Activated CD8-positive, alpha-beta T cell treated with anti-CD3 and anti-CD28 coated beads, Interleukin-2, amount 10 ng/mL, durations not matched to agents 7 days and 5 days (primary cell): ENCODE measurements at places on chromosomes 13 and 19.
A peak's percentile ranks its signal among the peaks of the same experiment; 100 is the strongest.

GRCh38 chr19:14147797-14148605 lies 11.6 kb upstream of the ASF1B start:
- peak; percentile 67 for DNase-seq

DNA sequence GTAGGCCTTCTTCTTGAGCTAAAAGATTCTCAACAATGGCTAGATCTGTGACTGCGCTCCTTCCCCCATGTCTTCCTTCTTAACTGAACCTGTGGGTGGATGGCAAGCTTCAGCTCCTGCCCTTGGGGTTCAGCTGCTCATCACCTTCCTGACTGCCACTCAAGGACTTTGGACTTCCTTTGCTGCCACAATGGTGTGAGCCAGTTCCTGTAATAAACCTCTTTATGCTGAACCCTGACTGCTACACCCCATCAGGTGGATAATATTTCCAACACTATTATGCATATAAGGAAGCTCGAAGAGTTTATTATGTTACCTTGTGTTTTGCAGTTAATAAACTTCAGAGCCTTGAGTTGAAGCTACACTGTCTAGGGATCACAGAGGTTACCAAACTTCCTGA lies 208.9 kb upstream of the SLC10A2 start:
- no peak for DNase-seq

- no peak for DNase-seq
Observed at GRCh38 chr19:7540761-7541474, 5.4 kb downstream of the PNPLA6 start.

DNA sequence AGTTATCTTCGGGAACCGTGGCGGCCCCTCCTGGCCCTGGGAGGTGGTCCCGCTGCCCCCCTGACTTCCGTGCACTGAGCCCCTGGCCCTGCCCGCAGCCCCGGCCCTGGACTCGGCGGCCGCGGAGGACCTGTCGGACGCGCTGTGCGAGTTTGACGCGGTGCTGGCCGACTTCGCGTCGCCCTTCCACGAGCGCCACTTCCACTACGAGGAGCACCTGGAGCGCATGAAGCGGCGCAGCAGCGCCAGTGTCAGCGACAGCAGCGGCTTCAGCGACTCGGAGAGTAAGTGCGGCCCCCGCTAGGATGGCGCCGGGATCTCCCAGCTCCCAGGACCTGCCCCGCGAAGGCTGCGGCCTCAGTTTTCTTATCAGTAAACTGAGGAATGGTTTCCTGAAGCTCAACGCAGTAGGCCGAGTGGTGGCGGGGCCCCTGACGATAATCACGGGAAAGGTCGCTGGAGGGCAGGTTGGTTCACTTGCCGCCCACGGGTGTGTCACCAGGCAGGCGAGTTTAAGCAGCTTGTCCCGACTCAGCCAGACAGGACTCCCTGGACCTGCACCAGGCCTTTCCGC lies 924 bp downstream of the RGCC start:
- DNase-seq = peak; percentile 60

DNA sequence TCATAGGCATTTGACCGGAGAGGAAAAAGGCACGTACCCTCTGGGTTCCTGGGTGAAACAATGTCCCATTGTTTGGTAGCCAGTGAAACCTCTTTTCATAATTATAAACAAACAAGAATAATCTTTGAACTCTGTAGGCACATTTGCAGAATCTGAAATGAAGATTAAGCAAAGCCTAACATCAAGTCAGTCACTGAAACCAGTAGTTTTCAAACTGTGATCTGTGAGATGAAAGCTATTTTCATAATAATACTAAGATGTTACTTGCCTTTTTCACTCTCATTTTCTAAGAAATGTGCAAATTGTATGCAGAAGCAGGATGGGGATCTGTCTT lies 105.4 kb downstream of the WDFY2 start:
- no peak for DNase-seq

DNA sequence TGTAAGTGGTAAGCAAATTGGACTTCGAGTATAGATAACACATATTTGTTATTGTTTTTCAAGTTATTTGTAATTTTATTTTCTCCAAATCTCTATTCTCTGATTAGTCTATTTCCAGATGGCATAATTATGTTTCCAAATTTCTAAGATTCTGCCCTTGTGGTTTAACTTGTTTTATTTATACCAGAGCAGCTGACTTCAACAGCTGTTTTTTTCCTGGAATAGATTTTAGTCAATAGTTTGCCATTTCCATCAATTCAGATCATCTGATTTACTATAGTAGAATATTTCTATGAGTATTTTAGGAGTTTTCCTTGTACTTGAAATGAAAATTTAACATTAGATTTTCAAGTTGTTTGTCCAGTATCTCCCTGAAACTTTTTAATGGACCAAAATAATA lies 848.7 kb upstream of the MIR17HG start:
- no peak for DNase-seq

- DNase-seq = no peak
Observed at GRCh38 chr13:59230484-59231264, 933.1 kb downstream of the DIAPH3 start.
